LHCN-M2 (cell line): ENCODE measurements at places on chromosomes 6 and 20.

GRCh38 chr6:13553646-13554045 is 20.8 kb upstream of the SIRT5 start:
- peak; percentile 10 for DNase-seq

- DNase-seq: no peak
Measured at GRCh38 chr20:63775096-63775978, 35.8 kb downstream of the SLC2A4RG start.

- peak; percentile 46 for DNase-seq
Measured at GRCh38 chr6:54135665-54136369, 24.6 kb downstream of the MLIP start.

GRCh38 chr6:130558131-130558530 is 192.3 kb downstream of the TMEM200A start:
- no peak for DNase-seq

DNA sequence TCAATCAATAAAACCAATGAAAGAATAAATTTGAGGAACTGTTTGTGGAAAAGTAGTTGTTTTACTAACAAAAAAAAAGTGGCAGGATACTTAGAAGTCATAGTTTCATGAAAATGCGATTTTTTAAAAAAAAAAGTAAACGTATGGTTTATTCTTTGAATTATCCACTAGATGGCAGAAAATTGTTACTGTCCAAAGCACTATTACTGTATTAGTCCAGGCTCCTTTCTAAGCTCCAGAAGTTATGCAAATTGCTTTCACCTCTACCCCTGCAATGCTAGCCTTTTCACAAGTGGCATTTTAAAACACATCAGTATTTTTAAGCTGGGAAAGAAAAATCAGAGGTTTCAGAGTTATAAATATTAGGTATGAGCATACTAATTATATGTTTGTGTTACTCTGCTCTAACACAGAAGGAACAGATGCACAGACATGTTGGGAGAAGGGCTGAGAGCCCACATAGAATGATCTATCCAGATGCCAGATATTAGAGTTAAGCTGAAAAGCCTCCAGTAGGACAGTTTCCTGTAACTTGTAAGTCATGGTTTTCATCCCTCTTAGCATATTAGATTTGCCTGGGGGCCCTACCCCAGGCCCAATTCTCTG is 63.9 kb downstream of the FHL5 start:
- peak; percentile 22 for DNase-seq

DNA sequence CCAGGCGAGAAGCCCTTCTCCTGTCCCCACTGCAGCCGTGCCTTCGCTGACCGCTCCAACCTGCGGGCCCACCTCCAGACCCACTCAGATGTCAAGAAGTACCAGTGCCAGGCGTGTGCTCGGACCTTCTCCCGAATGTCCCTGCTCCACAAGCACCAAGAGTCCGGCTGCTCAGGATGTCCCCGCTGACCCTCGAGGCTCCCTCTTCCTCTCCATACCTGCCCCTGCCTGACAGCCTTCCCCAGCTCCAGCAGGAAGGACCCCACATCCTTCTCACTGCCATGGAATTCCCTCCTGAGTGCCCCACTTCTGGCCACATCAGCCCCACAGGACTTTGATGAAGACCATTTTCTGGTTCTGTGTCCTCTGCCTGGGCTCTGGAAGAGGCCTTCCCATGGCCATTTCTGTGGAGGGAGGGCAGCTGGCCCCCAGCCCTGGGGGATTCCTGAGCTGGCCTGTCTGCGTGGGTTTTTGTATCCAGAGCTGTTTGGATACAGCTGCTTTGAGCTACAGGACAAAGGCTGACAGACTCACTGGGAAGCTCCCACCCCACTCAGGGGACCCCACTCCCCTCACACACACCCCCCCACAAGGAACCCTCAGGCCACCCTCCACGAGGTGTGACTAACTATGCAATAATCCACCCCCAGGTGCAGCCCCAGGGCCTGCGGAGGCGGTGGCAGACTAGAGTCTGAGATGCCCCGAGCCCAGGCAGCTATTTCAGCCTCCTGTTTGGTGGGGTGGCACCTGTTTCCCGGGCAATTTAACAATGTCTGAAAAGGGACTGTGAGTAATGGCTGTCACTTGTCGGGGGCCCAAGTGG is 5.3 kb downstream of the SNAI1 start:
- no peak for DNase-seq

DNA sequence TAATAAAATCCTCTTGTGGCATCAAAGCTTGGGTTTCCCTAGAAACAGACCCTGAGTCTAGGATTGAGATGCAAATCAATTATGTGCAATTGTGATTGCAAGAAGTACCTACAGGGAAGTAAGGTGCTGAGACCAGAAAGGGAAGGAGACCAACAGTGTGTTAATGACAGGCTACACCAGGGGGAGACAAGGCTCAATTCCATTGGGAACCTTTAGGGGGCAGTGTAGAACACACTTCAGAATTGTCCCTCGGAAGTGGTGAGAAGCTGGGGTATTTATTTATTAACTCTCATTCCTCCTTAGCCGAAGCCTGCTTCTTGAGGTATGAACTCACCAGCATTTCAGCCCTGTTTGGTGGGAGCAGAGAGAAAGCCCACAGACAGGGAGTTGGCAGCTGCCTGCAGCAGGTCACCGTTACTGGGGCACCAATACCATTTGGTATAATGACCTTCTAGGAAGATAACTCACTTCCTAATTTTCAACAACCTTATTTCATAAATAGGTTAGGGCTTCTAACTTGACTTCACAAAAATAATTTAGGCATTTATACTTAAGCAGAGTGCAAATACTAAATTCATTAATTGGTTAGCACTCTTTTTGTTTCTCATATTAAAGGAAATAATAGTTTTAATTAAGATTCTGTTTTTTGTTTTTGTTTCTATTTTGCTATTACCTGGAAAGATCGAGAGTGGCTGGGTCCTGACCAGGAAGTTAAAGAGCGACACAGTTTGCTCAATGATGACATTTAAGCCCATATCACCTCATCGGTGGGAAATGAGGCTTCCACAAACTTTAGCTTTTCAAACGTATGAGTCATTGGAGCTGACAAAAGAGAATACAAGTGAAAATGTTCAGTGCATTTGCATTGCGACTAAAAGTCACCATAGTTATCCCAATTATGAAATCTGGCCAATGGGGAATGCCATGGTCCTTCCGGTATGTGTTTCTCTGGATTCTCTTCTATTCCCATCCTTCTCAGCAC is 94.8 kb downstream of the BTBD3 start:
- DNase-seq: peak; percentile 15

- peak; percentile 41 for DNase-seq
Measured at GRCh38 chr20:50675671-50676376, 15.5 kb downstream of the RIPOR3 start.

- no peak for DNase-seq
Measured at GRCh38 chr6:26141378-26141904, 54.2 kb downstream of the HFE start.

GRCh38 chr20:62287759-62288534 is 14.8 kb upstream of the ADRM1 start:
- no peak for DNase-seq

DNA sequence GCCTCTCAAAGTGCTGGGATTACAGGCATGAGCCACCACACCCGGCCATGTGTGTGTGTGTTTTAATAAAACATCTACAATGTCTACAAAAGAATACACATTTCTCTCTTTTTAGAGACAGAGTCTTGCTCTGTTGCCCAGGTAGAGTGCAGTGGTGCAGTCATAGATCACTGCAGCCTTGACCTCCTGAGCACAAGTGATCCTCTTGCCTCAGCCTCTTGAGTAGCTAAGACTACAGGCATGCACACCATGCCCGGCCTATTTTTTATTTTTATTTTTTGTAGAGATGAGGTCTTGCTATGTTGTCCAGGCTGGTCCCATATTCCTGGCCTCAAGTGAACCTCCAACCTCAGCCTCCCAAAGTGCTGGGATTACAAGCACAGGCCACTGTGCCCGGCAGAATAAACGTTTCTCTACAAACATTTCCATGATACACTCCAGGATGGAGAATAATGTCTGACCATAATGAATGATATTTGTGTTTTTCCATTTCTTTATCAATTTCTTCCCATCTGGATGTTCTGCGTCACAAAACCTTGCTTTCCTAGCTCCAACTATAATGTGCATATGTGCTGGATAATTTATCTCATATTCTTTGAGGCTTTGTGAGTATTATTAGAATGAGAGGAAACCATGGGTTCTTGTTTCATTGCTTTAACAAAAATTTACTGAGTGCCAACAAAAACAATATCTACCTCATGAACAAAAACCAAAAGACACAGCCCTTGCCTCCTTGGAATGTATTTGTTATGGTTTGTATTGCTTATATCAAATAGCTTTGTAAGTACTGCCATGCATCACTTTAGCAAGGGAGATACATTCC is 28.6 kb upstream of the CCN2 start:
- peak; percentile 88 for DNase-seq

DNA sequence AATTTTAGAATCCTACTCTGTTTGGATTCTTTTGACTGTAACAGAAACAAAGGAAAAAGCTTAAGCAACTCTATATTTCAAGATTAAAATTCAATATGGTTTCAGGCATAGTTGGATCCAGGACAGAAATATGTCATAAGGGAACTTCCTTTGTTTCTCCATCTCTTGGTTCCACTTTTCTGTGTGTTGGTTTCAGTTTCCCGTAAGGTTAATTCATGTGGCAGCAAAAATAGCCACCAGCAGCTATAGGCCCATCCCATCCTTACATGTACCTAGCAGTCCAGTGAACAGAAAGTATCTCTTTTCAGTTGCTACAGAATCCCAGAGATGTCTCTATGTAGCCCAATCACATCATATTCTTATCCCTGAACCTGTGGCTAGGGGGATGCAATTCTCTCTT is 8.8 kb upstream of the FAM8A1 start:
- DNase-seq: no peak

DNA sequence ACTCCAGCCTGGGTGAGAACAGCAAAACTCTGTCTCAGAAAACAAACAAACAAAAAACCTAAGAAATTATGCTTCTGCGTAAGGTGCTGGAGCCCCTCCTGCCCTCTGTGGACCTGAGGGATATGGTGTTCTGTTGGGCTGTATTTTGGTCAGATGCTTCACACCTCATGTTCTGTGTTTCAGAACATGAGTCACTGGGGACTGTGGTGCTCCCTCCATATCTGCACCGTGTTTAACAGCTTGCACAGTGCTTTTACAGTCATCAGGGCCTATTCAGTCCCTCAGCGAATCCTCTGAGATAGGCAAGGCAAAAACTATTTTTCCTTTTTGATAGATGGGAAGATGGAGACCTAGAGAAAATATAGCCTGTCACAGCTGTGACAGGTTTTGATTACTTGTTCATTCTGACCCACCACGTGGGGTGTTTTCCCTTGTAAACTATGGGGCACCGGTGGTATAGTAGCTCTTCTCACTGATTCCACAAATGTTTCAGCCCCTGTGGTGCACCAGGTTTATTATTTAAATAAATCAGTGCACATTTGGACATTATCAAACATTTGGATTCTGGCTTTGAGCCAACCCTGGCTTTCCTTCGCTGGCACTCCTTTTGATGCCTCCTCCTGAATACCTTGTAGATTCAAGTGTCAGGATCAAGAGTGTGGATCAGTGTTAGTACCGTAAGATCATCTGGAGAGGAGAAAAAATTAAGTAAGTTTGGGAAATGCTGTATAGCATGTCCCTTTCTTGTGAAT is 9.6 kb downstream of the TTPAL start:
- DNase-seq: no peak

GRCh38 chr20:54293526-54293925 is 85.6 kb downstream of the PFDN4 start:
- no peak for DNase-seq

GRCh38 chr20:2022163-2022562 is 28.3 kb upstream of the PDYN start:
- no peak for DNase-seq

DNA sequence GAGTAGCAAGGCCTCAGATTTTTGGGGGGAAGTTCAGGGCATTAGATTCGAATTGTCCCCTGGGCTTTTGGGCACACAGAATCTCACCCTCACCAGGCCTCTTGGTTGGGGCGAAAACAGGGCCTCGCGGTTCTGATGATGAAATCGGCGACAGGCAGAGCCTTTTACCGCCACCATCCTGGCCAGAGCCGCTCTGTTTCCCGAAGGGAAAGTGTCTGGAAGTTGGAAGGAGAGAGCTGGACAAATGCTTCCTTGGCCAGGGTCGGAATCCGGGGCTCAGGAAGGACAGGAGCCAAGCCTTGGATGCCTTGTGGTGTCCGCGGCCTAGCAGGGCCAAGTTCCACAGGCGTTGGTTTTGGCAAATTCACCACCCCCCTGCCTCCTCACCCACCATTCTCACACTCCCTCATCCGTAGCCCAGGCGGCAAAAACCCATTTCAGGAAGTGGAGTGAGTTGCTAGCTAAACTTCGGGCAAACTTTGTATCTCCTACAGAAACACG is 3.5 kb upstream of the TFAP2A start:
- DNase-seq: no peak

GRCh38 chr6:157155804-157156203 is 167.5 kb downstream of the TMEM242 start:
- DNase-seq: no peak

DNA sequence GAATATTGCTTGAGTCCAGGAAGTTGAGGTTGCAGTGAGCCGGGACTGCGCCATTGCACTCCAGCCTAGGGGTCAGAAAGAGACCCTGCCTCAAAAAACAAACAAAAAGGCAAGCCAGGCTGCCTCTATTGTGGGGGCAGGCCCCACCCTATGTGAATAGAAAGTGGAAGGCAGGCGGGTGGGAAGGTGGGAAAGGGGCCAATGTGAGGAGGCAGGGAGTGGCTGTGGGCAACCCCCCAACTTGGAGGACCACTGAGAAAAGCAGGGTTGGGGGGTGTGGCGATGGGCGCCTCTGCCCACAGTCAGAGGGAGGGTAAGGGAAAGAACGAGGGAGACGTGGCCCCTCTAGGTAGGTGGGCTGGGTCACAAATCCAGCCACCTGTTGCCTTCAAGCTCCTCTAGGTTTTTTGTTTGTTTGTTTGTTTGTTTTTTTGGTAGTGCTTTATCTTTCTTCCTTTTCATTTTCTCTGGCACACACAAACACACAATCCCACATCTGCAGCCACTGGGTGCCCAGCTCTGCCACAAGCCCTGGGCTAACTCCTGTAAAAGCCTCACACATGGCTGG is 5.3 kb upstream of the AP5S1 start:
- no peak for DNase-seq
